ENCODE measurements at places on chromosomes 7 and 10.

DNA sequence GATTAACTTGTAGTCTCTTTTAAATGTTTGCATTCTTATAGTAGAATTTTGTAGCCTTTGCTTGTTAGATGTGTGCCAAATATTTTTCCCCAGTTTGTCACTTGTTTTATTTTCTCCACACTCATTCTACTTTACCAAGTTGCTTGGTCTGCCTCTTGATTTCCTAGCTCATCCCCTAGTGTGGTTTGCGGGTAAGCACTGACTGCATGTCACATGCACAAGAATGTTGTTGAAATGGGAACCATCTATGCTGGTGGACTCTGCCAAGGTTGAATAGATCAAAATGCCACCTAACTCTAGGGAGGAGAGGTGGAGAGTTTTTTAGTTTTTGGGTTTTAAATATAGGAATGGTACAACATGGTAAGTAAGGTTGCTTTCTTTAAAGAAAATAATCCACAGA, 47.6 kb downstream of the FZD1 start:
- DNase-seq: no peak

DNA sequence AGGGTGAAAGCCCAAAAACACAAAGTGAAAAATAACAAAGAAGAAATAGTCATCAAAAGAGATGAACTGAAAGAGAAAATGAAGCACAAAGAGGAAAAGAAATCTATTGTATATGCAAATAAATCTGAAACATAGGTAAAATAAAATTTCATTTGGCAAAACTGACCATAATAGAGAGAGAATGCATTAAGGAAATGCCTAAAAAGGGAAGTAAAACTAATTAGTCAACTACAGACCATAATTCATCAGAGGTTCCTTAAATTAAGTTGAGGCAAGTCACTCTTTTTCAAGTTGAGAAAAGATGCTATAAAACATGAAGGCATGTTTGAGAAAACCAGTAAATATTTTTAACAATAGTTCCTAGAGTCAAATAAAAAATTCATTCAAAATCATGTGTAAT, 233.3 kb downstream of the LRRN3 start:
- no peak for DNase-seq

DNA sequence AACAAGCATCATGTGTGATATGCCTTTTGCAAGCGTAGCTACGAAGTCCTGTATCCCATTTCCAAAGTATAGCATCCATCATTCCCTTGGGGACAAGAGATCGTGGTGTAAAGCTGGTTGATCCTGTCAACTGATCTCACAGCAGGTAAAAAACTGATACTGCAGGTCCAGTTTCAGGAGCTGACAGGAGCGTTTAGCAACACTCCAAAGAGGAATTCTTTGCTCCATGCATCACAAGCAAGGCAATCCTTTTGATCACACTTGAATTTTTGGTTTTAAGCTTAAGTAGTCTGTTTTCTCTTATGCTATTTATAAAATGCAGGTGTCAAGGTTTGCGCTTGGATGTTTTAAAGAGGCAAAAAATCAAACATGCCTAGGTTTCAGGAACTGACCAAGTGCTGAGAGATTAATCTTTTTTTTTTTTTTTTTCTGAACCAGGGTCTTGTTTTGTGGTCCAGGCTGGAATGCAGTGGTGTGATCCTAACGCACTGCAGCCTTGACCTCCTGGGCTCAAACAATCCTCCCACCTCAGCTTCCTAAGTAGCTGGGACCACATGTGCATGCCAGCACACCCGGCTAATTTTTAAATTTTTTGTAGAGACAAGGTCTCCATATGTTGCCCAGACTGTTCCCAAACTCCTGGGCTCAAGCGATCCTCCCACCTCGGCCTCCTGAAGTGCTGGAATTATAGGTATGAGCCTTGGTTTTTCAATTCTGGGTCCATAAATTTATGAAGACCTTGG, 1.8 kb upstream of the ZDHHC4 start:
- DNase-seq: no peak

DNA sequence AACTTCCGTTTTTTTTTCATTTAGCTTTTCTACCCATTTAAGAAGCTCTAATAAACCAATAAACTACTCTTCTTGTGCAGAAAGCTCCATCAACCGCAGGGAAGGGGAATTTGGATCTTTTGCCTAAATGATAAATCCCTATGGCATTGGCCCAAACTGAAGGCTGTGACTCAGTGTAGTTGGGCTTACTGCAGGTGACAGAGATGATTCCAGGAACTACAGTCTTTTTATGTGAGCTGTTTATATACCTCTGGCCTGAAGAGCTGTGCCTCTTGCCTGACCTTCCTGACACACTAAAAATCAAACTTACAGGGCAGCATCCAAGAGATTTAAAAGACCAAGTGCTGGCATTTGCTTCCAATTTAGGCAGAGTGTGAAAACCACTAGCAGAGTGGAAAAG, 25.2 kb downstream of the ABCB1 start:
- DNase-seq: no peak

DNA sequence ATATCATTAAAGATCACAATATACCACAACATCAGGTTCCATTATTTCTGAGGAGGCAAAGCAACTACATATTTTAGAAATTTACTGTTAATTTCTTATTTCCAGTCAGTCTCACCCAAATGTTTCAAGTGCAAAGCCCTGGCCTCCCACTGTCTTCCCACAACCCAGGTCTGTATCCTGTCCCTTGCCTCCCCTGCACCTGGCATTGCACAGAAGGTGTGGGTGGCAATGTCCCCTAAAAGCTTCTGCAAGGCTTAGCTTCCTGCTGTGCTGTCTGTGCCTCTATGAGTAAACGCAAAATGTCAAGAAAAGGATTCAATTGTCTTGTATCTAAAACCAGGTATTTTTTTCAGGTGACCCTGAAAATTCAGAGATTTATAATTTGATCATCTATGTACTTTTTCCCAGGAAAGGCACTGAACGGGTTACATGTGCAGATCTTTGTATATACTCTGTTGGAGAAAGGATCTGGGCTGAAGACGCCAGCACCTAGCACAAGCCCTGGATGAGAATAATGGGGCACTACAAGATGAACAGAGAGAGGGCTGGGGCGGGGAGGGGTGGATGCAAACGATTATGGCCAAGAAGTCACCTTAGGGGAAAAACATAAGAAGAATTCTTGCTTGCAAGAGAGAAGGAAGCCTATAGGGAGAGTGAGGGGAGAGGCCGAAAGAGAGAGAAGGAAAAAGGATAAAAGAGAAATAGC, 3.1 kb upstream of the ANTXRL start:
- DNase-seq: no peak

GRCh38 chr7:133778472-133778871, 348.7 kb upstream of the LRGUK start:
- no peak for DNase-seq

DNA sequence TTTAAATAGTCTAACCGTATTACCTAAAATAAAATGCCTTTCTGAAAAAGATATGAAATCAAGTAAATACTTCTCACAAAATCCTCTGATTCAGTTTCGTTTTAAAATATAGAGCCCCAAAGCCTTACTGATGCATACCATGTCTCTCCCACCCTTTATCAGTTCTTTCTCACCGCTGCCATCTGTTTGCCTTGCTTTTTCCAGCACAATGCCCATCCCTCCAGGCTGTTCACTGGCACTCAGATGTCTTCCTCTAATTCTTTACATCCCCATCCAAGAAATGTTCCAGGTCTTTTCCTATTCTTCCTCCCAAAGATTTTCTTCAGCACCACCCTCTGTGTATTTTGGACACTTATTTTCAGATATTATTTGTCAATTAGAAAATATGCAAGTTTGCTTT, 116.5 kb upstream of the LRRN3 start:
- no peak for DNase-seq

GRCh38 chr10:71623986-71624291, 95.6 kb downstream of the C10orf105 start:
- no peak for DNase-seq

DNA sequence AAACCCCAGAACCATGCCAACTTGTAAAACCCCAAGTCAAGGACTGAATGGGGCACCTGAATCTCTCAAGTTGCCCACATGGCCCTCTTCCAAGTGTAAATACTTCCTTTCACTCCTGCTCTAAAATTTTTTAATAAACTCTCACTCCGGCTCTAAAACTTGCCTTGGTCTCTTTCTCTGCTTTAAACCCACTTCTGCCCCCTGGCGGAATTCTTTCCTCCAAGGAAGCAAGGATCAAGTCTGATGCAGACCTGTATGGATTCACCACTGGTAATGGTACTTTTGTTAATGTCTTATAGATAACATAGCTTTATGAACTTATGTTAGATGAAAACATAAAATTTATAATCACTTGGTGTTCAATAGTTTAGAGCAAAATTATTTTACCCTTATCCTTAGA, 33.8 kb downstream of the SLC16A9 start:
- no peak for DNase-seq

DNA sequence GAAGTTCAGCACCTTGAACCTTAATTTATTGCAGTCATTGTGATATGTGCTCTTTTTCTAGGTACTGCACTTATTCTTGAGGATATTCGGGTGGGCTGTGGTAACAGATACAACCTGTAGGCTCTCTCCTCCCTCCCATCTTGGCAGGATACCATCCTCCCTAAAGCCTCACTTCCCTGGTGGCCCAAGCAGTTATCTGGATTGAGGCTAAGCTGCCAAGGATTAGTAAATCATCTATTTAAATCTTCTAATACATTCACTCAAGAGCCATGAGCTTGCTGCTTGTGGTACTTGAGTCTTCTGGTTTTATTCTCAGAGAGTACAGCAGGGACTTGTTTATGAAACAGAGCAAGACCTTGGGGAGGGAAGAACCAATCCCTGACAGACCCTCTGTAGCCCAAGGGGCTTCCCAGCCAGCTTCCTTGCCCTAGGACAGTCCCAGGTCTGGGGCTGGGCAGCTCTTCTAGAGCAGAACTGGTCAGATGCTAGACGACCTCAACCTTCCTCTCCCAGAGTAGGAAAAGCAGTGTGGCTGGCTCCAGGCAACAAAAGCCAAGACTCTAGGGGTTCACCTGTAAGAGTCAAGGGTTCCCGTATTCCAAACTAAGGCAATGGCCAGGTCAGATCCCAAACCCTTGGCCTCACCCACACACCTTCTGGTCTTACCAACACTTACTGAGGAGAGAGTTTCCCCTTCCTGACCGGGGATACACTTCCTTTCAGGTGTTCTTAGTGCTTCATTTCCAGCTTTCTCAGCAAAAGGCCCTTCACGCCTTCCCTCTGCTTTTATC, 21.3 kb downstream of the WNT8B start:
- no peak for DNase-seq

- no peak for DNase-seq
Measured at GRCh38 chr7:87920578-87920977, 13.5 kb upstream of the ADAM22 start.

DNA sequence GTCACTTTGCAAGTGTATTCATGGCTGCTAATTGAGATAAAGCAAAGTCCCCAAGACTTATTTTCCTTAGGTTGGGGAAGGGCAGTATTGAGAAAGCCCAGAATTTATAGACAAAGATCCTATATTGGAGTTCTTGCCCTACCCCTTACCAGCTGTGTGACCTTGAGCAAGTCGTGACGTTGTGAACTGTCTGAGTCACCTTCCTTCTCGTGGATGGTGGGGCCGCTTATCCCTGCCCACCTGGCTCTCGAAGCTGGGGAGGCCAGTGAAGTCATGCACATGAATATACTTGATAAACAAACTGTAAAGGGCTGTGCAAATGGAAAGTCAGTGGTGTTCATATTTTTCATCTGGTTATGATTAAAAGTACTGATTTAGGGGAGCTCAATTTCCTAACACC, 127.4 kb downstream of the TACC2 start:
- no peak for DNase-seq

- no peak for DNase-seq
Measured at GRCh38 chr10:131786756-131787605, 113.8 kb upstream of the PPP2R2D start.

Data from activated naive CD8-positive, alpha-beta T cell treated with anti-CD3 and anti-CD28 coated beads, Interleukin-2, amount 50 U/mL, for 16 hours (primary cell).